ENCODE measurements at places on chromosomes 13 and 19. TPM values are rescaled to one million over a fixed set of nuclear protein-coding genes. Genes with fewer than 3 reads are reported as not detected.

DNA sequence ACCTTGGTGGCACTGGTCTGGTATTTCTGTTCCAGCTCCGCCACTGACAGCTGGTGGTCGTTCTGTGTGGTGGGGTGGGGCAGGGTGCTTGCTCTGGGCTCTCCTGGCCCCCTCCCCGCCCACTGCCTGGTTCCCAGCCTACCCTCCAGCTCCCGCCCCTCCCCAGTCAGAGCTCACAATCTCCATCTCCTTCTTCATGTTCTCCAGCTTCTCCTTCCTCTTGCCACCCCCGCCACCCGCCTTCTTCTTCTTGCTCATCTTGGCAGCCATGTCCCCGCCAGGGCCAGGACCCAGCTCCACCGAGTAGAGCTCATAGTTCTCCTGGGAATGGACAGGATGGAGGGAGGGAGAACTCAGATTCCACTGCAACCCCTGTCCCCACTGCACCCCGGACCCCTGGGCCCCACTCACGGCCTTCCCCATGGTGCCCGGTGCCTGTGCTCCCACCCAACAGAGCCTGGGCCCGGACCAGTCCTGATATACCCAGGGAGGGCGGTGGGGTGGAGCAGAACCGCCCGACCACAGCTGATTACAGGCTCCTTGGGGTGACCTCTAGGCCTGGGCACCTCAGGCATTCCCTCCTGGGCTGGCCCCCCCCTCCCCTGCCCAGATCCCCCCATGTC is at the start of gene ATP4A:
Gene ATP4A, minus strand, starts transcription at position 452 of the 623 bp plus-strand sequence. Its CDS starts 29 bp downstream, at position 423.
- no peaks in the 10 kb centered on the region for H3K4me1 ChIP-seq
- no peak for DNase-seq
- peaks cover 47% of the 10 kb centered on the region for H3K27me3 ChIP-seq
- H3K36me3 ChIP-seq: no peaks in the 10 kb centered on the region

SPC24 gene
- 43.1 TPM for total RNA-seq

LRRC63 gene
- not detected for total RNA-seq

DNA sequence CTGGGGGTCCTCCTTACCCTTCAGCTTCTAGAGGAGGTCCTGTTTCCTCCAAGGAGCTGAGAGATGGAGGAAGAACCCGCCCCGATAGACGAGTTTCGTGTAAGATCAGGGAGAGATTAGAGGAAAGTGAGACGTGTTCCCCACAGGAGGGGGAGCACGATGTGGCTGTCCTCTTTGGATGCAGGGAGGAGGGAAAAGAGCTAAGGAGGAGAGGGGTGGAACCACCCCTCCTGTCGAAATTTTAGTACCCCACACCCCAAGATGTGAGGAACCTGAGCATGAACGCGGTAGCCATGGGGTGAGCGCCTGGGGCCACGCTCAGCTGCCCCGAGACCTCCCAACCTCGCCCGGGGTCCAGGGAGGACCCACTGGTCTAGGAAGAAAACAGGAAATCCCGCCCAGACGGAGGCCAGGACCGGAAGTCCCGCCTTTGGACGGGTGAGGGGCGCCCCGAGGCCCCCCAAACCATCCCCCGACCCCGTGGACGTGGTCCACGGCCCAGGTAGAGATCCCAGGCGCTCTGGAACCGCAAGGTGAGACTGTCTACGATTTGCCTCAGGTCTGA is 1.2 kb downstream of the AKT1S1 start:
- H3K27me3 ChIP-seq: no peaks in the 10 kb centered on the region
- H3K27ac ChIP-seq: no peak overlapping the region
- peaks cover 31% of the 10 kb centered on the region for H3K4me1 ChIP-seq
- H3K4me3 ChIP-seq: no peak overlapping the region
- DNase-seq: no peak

- H3K4me1 ChIP-seq: peaks cover 79% of the 10 kb centered on the region
- peak; percentile 72 for DNase-seq
- peak overlapping the region; percentile 91 for H3K27ac ChIP-seq
- peaks cover 7% of the 10 kb centered on the region for H3K36me3 ChIP-seq
- H3K27me3 ChIP-seq: no peaks in the 10 kb centered on the region
Measured at GRCh38 chr13:73138638-73139491, 80.1 kb downstream of the KLF5 start.

PSG11 gene
- 0.17 TPM for total RNA-seq

DNA sequence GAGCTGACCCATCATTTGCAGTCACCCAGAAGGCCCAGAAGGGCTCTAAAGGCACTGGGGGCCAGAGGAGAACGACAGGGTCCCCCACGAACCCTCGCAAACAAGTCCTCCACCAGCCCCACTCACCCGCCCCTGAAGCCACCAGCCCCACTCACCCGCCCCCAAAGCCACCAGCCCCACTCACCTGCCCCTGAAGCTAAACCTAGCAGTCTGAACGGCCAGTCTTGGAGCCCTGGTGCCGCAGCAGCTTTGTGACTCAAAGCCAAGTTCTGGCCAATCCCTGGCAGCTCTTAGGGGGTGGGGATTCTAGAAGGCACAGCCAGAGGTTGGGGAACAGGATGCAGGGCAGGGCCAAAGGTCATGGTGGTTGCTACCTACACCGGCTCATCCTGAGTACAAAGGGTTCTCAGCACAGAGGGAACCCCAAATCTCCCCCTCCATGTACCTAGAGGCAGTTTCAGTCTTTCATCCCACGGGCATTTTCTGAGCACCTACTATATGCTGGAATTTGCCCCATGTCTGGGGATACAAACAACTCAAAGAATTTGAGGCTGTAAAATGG is at the start of gene IQCN:
Gene IQCN, minus strand, starts transcription at position 234 of the 562 bp plus-strand sequence. CDS start 4,974 bp downstream, outside the sequence.
- H3K4me1 ChIP-seq: peaks cover 40% of the 10 kb centered on the region
- peak within 1 kb of the TSS; percentile 89 for H3K27ac ChIP-seq
- peak; percentile 41 for DNase-seq
- peaks cover 69% of the 10 kb centered on the region for H3K27me3 ChIP-seq
- peak within 1 kb of the TSS; percentile 76 for H3K4me3 ChIP-seq
- H3K36me3 ChIP-seq: peaks cover 14% of the 10 kb centered on the region

DNA sequence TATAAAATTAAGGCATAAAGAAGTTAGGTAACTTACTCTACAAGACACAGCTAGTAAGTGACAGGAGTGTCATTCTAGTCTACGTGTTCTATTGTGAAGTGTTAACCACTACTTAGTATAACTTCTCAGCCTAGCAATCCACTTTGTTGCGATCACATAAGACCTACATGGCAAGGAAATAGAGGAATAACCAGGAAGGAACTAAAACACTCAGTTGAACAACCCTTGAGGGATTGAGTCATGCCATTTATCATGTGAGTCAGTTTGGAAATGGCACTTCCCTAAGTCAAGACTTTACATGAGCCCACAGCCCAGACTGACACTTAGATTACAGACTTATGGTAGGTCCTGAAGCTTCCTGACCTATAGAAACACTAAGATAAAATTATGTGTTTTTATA is 279.5 kb upstream of the PCDH20 start:
- H3K27me3 ChIP-seq: no peaks in the 10 kb centered on the region
- no peaks in the 10 kb centered on the region for H3K4me1 ChIP-seq
- no peaks in the 10 kb centered on the region for H3K36me3 ChIP-seq
- no peak overlapping the region for H3K27ac ChIP-seq

DNA sequence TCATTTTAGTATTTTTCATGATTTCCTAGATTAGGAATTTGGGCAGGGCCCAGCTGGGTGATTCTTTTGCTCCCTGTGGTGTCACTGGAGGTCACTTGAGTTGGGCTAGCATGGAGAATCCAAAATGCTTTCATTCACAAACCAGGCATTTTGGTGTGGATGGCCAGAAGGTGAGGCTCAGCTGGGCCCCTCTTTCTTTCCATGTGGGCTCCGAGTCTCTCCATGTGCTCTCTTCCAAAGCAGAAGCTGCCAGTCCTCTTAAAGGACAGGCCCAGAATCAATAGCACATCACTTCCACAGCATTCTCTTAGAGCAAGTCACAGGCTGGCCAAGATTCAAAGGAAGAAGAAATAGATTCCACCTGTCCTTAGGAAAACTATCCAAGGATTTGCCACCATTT is 21.8 kb upstream of the IGLON5 start:
- no peak overlapping the region for H3K27ac ChIP-seq
- peaks cover 8% of the 10 kb centered on the region for H3K36me3 ChIP-seq
- H3K4me1 ChIP-seq: no peaks in the 10 kb centered on the region
- DNase-seq: no peak
- H3K27me3 ChIP-seq: peaks cover 2% of the 10 kb centered on the region

GRCh38 chr13:107258599-107259187 is 690.8 kb upstream of the ARGLU1 start:
- H3K36me3 ChIP-seq: no peaks in the 10 kb centered on the region
- no peak overlapping the region for H3K4me3 ChIP-seq
- DNase-seq: no peak
- H3K27ac ChIP-seq: no peak overlapping the region

- DNase-seq: no peak
- H3K36me3 ChIP-seq: no peaks in the 10 kb centered on the region
- H3K27ac ChIP-seq: no peak overlapping the region
Measured at GRCh38 chr13:43933378-43933777, 53.7 kb downstream of the LACC1 start.

- H3K27ac ChIP-seq: no peak overlapping the region
- no peak for DNase-seq
- no peak overlapping the region for H3K4me3 ChIP-seq
Measured at GRCh38 chr13:94708031-94708859, 4.1 kb downstream of the SOX21 start.

SYNGR4 gene
- total RNA-seq: not detected

DNA sequence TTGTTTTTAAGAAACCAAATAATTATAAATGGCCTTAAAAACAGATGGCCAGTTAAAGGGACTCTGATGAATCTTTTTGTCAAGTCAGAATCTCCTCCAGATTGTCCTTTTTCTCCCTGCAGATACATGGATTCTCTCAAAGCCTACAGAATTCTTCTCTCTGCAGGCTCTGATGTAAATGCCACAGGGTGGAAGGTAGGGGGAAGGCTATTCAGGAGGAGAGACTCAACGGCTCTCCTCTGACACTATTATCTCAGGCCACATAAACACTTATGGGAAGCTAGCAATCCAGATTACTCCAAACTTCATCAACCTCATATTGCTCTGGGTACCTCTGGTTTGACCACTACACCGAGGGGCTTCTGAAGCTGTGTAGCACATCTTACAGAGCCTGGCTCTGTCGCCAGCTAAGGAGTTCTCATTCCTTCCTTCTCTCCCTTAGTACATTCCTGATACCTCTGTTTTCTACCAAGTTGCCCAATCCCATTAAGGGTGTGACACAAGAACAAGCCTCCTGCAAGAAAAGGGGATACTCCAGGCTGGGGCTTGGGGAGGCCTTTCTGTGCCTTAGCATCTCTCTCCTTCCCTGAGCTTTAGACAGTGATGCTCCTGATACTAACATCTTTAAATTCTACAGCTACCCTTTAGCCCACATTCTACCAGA is 14.9 kb downstream of the LCP1 start:
- no peak overlapping the region for H3K27ac ChIP-seq
- H3K4me1 ChIP-seq: no peaks in the 10 kb centered on the region
- DNase-seq: no peak
- H3K27me3 ChIP-seq: peaks cover 2% of the 10 kb centered on the region
- H3K4me3 ChIP-seq: no peak overlapping the region
- H3K36me3 ChIP-seq: no peaks in the 10 kb centered on the region

SIGLEC7 gene
- not detected for total RNA-seq

PDX1 gene
- total RNA-seq: not detected

DNA sequence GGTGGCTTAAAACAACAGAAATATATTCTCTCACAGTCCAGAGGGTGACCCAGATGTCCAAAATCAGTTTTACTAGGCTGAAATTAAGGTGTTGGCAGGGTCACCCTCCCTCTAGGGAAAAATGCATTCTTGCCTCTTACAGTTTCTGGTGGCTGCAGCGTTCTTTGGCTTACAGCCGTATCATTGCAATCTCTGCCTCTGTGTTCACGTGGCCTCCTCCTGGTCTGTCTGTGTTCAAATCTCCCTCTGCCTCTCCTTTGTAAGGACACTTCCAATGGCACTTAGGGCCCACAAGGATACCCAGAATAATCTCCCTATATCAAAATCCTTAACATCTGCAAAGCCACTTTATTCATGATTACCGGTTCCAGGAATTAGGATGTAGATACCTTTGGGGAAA is 21.1 kb downstream of the KCTD12 start:
- no peaks in the 10 kb centered on the region for H3K36me3 ChIP-seq
- DNase-seq: no peak
- H3K27ac ChIP-seq: no peak overlapping the region
- H3K4me3 ChIP-seq: no peak overlapping the region
- no peaks in the 10 kb centered on the region for H3K4me1 ChIP-seq

- no peaks in the 10 kb centered on the region for H3K36me3 ChIP-seq
- H3K27ac ChIP-seq: no peak overlapping the region
- H3K27me3 ChIP-seq: no peaks in the 10 kb centered on the region
- no peak for DNase-seq
Measured at GRCh38 chr13:87903553-87903952, 232.4 kb downstream of the SLITRK5 start.

DNA sequence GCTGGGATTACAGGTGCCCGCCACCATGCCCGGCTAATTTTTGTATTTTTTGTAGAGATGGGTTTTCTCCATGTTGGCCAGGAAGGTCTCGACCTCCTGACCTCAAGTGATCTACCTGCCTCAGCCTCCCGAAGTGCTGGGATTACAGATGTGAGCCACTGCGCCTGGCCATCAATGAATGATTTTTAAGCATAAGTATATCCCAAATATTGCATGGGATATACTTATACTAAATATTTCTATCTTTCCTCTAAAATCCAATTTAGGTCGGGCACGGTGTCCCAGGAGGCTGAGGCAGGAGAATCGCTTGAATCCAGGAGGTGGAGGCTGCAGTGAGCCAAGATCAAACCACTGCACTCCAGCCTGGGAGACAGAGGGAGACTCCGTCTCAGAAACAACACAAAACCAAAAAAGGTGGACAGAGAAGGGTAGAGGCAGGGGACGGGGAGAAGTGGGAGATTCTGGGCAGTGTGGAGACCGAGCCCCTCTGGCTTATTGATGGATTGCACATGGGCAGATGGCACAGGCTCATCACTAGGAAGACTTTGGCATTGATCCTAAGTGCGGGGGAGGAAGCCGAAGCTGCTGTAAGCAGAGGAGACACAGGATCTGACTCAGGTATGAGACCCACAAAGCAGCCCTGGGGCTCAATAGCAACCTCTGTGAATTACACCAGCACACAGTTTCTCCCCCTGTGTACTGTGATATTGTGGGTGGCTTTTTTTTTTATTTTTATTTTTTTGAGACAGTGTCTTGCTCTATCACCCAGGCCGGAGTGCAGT is 13.5 kb downstream of the ARRDC5 start:
- H3K27ac ChIP-seq: peak overlapping the region; percentile 30
- no peaks in the 10 kb centered on the region for H3K27me3 ChIP-seq
- H3K4me1 ChIP-seq: peaks cover 7% of the 10 kb centered on the region
- H3K4me3 ChIP-seq: peak overlapping the region; percentile 22
- H3K36me3 ChIP-seq: no peaks in the 10 kb centered on the region

DNA sequence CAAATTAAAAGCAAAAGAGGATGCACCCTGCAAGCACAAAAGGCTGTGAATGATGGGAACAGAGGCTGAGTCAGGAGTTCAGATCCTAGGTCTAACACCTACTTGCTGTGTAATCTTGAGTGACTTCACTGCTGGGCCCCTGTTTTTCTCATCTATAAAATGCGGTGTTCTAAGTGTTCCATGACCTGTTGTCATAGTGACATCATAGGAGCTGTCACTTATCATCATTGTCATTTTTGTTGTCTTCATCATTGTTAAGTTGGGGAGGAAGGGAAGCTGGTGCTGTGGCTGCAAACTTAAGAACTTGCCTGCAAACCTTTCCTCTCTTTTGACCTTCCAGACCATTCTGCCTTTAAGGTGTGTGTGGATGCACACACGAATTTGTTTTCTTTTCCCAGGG is 20.6 kb downstream of the ACSBG2 start:
- peaks cover 9% of the 10 kb centered on the region for H3K27me3 ChIP-seq
- H3K27ac ChIP-seq: no peak overlapping the region
- H3K4me1 ChIP-seq: no peaks in the 10 kb centered on the region
- H3K4me3 ChIP-seq: no peak overlapping the region
- H3K36me3 ChIP-seq: peaks cover 5% of the 10 kb centered on the region

GRCh38 chr19:15871570-15871969 is 26.3 kb downstream of the CYP4F2 start:
- H3K36me3 ChIP-seq: no peaks in the 10 kb centered on the region
- no peaks in the 10 kb centered on the region for H3K4me1 ChIP-seq
- H3K27ac ChIP-seq: no peak overlapping the region
- H3K4me3 ChIP-seq: no peak overlapping the region
- DNase-seq: no peak
- no peaks in the 10 kb centered on the region for H3K27me3 ChIP-seq

RNF113B gene
- total RNA-seq: not detected

Measured in HFFc6 (cell line).